CD4-positive, alpha-beta T cell (primary cell): ENCODE measurements at places on chromosomes 12 and 14. TPM values are rescaled to one million over a fixed set of nuclear protein-coding genes. Genes with fewer than 3 reads are reported as not detected.

The PTCSC3 gene
- not detected for total RNA-seq

DNA sequence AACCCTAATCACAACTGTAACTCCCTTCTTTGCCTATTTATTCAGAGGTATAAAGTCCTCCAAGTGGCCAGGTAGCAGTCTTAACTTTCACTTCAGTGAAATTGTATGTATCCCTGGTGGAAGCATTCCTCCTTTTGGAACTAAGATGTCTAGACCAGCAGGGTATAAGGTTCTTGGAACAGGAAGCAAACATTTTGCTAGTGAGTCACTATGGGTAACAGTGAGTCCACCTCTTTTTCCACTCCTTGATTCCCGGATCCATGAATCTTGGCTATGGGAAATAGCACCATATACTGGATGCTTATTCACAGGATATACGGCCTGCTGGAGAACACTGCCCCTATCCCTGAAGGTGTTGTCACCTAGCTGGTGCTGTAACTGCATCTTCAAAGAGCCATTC, 80.2 kb downstream of the KCNA5 start:
- H3K4me3 ChIP-seq: no peak overlapping the region
- no peaks in the 10 kb centered on the region for H3K27me3 ChIP-seq
- H3K27ac ChIP-seq: no peak overlapping the region
- no peaks in the 10 kb centered on the region for H3K4me1 ChIP-seq

- peak; percentile 30 for DNase-seq
- peak overlapping the region; percentile 91 for H3K4me3 ChIP-seq
- H3K36me3 ChIP-seq: peaks cover 15% of the 10 kb centered on the region
Measured at GRCh38 chr12:388541-389141, 479 bp downstream of the KDM5A start.

The GALNT6 gene
- total RNA-seq: 10.2 TPM

The MAGOHB gene
- 7.5 TPM for total RNA-seq

The HCAR2 gene
- 0.39 TPM for total RNA-seq

- no peaks in the 10 kb centered on the region for H3K36me3 ChIP-seq
- no peaks in the 10 kb centered on the region for H3K4me1 ChIP-seq
- H3K4me3 ChIP-seq: no peak overlapping the region
- H3K27me3 ChIP-seq: no peaks in the 10 kb centered on the region
Measured at GRCh38 chr14:106318700-106319099, 792.3 kb downstream of the TMEM121 start.

- DNase-seq: no peak
- H3K4me1 ChIP-seq: peaks cover 11% of the 10 kb centered on the region
- H3K4me3 ChIP-seq: no peak overlapping the region
- H3K27ac ChIP-seq: no peak overlapping the region
- H3K27me3 ChIP-seq: peaks cover 31% of the 10 kb centered on the region
Measured at GRCh38 chr12:51871918-51872688, 15.8 kb upstream of the ANKRD33 start.

The TAS2R7 gene
- total RNA-seq: not detected

- H3K4me3 ChIP-seq: no peak overlapping the region
- no peaks in the 10 kb centered on the region for H3K27me3 ChIP-seq
- H3K27ac ChIP-seq: no peak overlapping the region
- no peaks in the 10 kb centered on the region for H3K36me3 ChIP-seq
- DNase-seq: no peak
Measured at GRCh38 chr12:30417697-30418231, 277.9 kb downstream of the IPO8 start.

The SAMD15 gene
- not detected for total RNA-seq

DNA sequence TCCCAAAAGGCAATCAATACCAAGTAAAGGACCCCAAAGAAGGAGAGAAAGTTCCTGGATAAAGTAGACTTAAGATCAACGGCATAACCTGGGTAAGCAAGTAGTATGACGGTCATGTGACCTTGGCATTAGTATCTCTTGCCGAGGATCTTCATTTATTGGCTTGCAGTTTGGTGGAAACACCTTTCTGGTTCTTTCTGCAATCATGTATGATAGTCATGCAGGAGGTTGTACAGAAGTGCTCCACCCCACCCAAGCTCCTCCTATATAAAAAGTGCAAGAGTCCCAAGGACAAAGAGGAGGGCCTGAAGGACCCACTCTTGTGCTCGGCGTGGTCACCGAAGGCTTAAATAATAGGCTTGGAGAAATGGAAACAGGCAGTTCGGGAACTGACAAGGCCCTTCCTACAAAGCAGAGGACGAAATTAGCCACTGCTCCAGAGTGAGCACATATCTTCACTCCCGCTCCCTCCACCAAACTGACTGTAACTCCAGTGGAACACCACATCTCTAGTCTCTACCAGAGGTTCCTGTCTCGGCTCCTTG, 750 bp downstream of the CS start:
- H3K27ac ChIP-seq: peak overlapping the region; percentile 91
- peaks cover 16% of the 10 kb centered on the region for H3K36me3 ChIP-seq
- H3K4me1 ChIP-seq: peaks cover 59% of the 10 kb centered on the region
- H3K4me3 ChIP-seq: peak overlapping the region; percentile 72

- no peak for DNase-seq
- H3K27ac ChIP-seq: no peak overlapping the region
- H3K36me3 ChIP-seq: no peaks in the 10 kb centered on the region
Measured at GRCh38 chr12:111102102-111102739, 181.8 kb upstream of the MYL2 start.

DNA sequence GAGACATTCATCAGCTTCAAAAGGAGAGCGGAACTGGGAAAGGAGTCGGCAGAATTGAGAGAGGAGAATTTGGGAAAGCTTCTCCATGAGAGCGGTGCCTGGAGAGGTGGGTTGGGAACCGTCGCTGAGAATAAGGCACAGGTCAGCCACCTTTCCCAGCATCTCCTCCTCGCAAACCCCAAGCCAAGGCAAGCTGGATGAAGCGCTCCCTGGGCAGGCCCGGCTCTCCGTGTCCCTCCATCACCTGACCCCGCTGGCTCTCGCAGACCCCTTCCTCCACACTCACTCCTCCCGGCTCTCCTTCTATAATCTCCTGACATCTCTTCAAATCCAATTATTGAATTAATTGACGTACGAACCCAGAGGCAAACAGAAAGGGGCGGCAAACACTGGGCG, 18.9 kb upstream of the ATP5MC2 start:
- peak overlapping the region; percentile 28 for H3K4me3 ChIP-seq
- H3K4me1 ChIP-seq: peaks cover 28% of the 10 kb centered on the region
- no peak for DNase-seq
- no peaks in the 10 kb centered on the region for H3K36me3 ChIP-seq

The GSC gene
- not detected for total RNA-seq

GRCh38 chr12:116867523-116867922, 13.7 kb downstream of the HRK start:
- no peak overlapping the region for H3K4me3 ChIP-seq
- no peaks in the 10 kb centered on the region for H3K36me3 ChIP-seq
- no peak overlapping the region for H3K27ac ChIP-seq
- no peaks in the 10 kb centered on the region for H3K4me1 ChIP-seq
- H3K27me3 ChIP-seq: no peaks in the 10 kb centered on the region
- DNase-seq: no peak

DNA sequence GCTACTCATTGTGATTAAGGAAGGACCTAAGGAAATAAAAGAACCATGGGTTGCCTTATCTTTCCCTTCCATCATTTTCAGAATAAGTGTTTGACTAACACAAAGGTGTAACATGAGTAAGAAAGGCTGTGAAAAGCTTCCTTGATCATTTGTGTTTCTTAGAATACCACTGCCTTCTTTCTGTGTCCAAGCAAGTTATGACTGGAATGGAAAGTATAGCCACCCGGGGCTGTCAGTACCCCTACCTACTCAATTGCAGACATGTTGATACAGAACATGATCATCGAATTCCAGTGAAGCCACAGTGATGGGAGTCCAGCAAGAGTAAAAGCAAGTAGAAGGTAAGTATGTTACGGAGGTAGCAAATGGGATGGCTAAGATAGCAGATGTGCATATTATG, 209.8 kb downstream of the PELI2 start:
- no peaks in the 10 kb centered on the region for H3K36me3 ChIP-seq
- H3K4me3 ChIP-seq: no peak overlapping the region
- H3K27me3 ChIP-seq: no peaks in the 10 kb centered on the region
- H3K27ac ChIP-seq: no peak overlapping the region
- no peaks in the 10 kb centered on the region for H3K4me1 ChIP-seq
- no peak for DNase-seq

DNA sequence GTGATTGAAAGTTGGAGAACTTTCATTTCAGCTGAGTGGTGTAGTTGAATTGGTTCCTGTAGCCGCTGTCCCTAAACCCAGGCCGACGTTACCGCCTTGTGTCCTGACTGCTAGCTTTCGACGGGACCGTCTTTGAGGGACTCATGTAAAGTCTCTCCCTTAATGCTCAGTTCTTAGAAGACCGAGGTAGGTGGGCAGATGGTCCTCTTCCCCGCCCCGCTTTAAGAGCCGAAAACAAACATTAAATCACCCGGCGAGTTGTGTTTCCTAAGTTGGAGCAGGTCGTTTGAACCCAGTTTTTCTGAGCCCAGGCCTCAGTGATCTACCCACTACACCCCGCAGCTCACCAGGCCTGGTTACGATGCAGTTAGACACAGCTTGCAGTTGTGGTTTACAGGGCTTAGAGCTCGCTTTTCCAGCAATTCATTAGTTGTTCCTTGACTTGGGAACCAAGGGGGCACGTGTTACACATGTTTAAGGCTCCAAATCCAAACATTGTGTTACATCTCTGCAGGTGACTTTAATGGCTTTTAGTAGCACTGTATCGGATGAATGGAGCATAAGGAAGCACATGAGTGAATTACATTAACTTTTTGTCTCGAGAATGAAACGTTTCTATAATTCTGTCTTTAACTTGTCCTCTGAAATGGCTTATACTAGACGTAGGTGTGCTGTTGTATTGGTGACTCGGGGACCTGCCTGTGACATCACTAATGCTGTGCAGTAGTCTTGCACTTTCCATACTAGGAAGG, 790 bp downstream of the NEDD1 start:
- peak overlapping the region; percentile 93 for H3K4me3 ChIP-seq
- no peaks in the 10 kb centered on the region for H3K27me3 ChIP-seq
- DNase-seq: peak; percentile 19
- peaks cover 22% of the 10 kb centered on the region for H3K4me1 ChIP-seq
- peaks cover 4% of the 10 kb centered on the region for H3K36me3 ChIP-seq
- H3K27ac ChIP-seq: peak overlapping the region; percentile 90

The ST8SIA1 gene
- 5.7 TPM for total RNA-seq

DNA sequence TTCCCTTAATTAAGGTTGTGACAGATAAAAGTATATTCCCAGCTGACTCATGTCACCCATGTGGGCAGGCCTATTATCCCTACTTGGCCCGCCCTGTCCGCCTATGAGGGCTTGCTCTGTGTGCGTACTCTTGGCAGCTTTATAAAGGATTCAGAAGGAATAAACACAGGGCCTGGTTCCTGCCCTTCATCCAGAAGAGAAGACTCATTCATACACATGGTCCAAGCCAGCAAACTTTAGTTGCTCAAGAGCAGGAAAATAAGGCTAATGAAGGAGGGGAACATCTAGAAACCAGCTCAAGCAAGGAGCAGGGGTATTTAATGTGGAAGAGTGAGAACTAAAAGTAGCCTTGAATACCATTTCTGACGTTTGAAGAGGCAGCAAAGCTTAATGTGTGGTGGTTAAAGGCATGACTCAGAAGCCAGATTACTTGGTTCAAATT, 141.9 kb downstream of the CRADD start:
- H3K27ac ChIP-seq: no peak overlapping the region
- no peaks in the 10 kb centered on the region for H3K36me3 ChIP-seq
- DNase-seq: no peak

DNA sequence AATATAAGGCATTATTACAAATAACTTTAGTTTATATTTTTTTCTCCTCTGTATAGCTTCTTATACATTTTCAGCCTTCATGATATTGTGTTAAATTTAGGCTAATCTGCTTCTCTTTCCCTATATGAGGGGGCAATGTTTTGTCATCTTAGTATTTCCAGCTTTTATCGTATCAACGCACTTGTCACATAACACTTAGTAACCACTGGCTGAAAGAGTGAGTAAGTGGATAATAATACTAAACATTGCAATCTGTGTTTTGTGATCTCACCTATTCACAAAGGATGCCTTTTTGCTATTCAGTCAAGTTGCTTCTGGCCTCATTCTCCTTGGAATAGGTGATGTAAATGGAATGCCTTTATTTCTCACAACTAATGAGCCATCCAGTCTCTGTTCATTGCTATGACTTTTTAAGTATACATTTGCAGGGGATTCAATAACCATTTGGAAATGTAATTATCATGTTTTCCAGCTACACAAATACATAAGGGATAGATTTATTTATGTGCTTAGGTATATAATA, 260.9 kb downstream of the BMP4 start:
- no peak for DNase-seq
- no peaks in the 10 kb centered on the region for H3K4me1 ChIP-seq
- H3K27me3 ChIP-seq: no peaks in the 10 kb centered on the region
- H3K4me3 ChIP-seq: no peak overlapping the region
- no peaks in the 10 kb centered on the region for H3K36me3 ChIP-seq

DNA sequence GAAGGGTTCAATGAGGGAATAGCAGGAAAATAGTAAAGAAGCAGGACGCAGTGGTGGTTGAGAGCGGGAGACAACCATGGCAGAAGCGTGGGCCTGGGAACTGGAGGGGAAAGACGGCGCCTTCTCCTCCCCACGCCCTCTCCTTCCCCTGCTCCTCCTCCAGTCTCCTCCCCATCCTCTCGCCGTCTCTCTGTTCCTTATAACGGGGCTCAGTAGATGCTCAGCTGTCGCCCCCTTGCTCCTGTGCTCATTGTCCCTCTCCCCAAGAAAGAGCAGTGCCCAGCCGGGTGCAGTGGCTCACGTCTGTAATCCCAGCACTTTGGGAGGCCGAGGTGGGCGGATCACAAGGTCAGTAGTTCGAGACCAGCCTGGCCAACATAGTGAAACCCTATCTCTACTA, 142.0 kb downstream of the BCL11B start:
- no peak overlapping the region for H3K4me3 ChIP-seq
- no peaks in the 10 kb centered on the region for H3K36me3 ChIP-seq
- DNase-seq: no peak
- peaks cover 19% of the 10 kb centered on the region for H3K4me1 ChIP-seq

The FAM90A1 gene
- 0.47 TPM for total RNA-seq

DNA sequence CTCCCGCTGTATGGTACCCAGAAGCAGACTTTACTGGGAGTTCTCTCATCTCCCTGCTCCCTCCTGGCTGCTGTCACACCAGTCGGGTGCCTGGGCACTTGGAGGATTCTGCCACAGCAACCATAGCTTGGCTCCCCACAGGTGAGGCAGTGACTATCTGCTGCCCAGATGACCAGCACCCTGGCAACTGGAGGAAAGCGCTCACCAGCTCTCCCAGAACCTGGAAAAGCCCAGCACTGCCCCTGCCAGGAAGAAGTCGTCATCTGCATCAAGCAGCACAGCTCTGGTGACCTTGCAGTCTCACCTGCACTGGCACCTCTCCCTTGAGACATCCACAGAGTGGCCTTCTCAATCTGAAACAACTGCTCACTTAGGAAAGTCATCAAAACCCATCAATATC, 31.9 kb upstream of the TC2N start:
- peaks cover 5% of the 10 kb centered on the region for H3K4me1 ChIP-seq
- no peak overlapping the region for H3K27ac ChIP-seq
- no peaks in the 10 kb centered on the region for H3K27me3 ChIP-seq
- no peak for DNase-seq

GRCh38 chr12:27344246-27344645, 11.6 kb downstream of the BMAL2 start:
- H3K27me3 ChIP-seq: no peaks in the 10 kb centered on the region
- DNase-seq: no peak
- no peak overlapping the region for H3K4me3 ChIP-seq
- no peaks in the 10 kb centered on the region for H3K4me1 ChIP-seq
- no peak overlapping the region for H3K27ac ChIP-seq
- no peaks in the 10 kb centered on the region for H3K36me3 ChIP-seq

The P3H3 gene
- total RNA-seq: 4.1 TPM
